Activated naive CD8-positive, alpha-beta T cell treated with anti-CD3 and anti-CD28 coated beads, Interleukin-2, amount 50 U/mL, for 24 hours (primary cell): ENCODE measurements at places on chromosomes 6 and 20.
A peak's percentile ranks its signal among the peaks of the same experiment; 100 is the strongest.

DNA sequence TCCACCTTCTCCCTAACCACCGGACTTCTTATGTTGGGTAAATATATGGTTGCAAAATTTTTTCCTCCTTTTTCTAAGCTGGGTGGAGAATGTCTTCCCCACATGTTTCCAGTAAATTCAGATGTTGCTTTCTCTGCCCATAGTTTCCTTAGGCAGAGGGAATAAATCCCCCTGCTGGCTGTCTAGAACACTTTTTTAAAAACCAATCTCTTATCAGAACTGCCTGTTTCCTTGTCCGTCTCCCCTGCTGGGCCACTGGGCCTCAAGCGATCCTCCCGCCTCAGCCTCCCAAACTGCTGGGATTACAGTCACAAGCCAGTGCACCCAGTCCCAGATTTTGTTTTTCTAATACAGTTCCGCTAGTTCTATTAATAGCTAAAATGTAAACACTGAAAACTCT is 9.9 kb upstream of the WFDC2 start:
- no peak for DNase-seq

GRCh38 chr20:10696650-10697049 is 22.9 kb upstream of the JAG1 start:
- DNase-seq = peak; percentile 17

DNA sequence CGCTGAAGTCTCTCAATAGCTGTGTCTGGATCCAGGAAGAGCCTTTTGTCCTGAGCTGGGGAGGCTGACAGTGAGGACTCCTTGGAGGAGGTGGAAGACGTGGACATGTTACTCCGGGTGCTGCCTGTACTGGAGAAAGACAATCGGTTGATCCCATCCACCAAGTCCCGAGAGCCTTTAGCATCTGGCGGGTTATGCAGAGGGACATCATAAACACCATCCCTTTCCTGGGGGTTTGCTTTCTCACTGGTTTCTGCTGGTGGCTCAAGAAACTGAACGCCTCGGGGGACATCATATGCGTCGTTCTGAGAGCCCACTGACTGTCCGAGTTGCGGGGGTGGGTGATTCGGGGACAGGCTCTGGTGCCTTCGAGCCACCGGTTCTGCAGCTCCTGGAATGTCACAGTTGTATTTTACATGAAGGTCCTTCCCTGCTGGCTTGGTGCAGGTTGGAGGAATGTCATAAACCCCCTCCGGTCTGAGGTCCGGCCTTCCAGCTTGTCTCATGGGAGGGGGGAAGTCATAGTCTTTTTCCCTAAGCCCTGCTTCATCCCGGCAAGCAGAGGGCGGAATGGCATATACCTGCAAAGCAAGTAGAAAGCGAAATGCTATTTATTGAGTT is 41.7 kb downstream of the NEDD9 start:
- DNase-seq = no peak

- no peak for DNase-seq
Observed at GRCh38 chr20:33839591-33839990, 28.4 kb downstream of the CHMP4B start.

GRCh38 chr6:20314866-20315845 is 86.5 kb upstream of the E2F3 start:
- no peak for DNase-seq

GRCh38 chr6:170416303-170416702 is 109.7 kb downstream of the FAM120B start:
- no peak for DNase-seq

DNA sequence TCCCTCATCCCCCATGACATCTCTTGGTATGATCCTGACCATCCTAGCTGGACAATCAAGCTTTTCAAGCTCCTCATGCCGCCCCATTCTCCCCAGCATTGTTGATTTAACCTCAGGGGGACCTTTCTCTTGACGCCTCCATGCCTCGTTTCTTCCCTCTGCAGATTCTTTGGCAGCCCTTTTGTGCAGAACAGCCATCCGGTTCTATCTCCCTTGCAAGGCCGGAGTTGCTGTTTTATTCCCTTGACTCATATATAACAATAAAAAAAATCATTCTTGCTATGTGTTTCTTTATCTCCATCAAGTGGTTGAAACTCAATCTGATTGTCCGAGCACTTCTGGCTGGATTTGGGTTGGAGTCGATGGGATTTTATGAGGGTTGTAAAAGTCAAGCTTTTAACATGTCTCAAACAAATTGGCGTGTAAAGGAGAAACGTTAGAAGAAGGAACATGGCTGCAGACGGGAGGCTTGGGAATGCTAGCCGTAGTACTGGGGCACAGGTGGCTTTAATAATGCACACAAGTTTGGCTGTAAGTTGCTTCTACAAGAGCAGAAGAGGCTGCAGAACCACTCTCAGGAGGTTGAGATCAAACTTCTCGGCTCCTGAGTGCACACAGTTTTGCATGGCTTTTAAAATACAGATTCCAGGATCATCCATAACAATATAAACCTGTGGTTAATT is 3.9 kb upstream of the SULF2 start:
- no peak for DNase-seq

GRCh38 chr6:30020626-30021025 is 40.4 kb upstream of the POLR1H start:
- no peak for DNase-seq

DNA sequence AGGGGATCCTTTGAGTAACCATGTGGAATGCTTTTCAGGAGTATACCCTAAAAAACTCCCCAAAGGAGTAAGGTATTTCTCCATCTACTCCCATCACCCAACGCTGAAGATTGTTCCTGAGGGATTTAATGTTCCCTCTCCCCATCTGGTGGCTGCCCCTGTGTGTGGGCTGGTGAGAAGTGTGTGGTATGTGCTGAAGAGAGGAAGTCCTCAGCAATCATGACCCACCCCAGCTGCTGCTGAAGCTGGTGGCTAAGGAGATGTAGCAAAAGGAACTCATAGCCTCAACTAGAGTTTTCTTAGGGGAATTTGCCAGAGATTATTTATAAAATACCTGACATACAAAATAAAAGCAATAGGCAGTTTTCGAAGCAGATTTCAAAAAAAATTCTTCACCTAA is 114.3 kb upstream of the JAG1 start:
- DNase-seq = no peak

- DNase-seq = no peak
Observed at GRCh38 chr6:49155316-49155715, 307.7 kb downstream of the MMUT start.

- DNase-seq = no peak
Observed at GRCh38 chr20:20759132-20759531, 46.7 kb upstream of the RALGAPA2 start.

DNA sequence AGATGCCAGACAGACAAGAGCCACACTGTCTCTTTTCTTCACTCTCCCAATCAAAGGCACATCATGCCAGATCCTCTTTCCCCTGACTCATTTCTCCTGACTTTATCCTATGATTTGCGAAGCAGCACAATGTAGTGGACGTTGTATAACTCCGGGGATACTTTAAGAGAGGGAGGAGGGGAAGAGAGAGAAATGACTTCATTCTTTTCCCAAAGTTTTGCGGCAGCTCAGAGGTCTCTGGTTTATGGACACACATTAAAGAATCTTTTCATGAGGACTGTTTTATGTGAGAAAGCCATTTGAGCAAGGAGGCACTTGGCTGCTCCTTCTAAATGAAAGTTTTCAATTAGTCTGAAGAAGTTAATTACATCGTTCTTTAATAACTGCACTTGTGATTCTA is 75.1 kb upstream of the MC3R start:
- no peak for DNase-seq

GRCh38 chr6:138805016-138805765 is 9.3 kb downstream of the ECT2L start:
- no peak for DNase-seq

GRCh38 chr6:168990019-168990751 is 263.5 kb downstream of the THBS2 start:
- no peak for DNase-seq

DNA sequence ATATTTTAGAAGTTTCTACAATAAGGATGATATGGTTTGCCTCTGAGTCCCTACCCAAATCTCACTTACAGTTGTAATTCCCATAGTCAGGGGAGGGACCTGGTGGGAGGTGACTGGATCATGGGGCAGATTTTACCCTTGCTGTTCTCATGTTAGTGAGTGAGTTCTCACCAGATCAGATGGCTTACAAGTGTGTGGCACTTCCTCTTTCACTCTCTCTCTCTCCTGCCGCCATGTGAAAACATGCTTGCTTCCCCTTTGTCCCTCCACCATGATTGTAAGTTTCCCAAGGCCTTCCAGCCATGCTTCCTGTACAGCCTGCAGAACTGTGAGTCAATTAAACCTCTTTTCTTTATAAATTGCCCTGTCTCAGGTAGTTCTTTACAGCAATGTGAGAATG is 527.5 kb upstream of the ID4 start:
- DNase-seq = no peak

- DNase-seq = no peak
Observed at GRCh38 chr6:1695546-1696462, 86.1 kb downstream of the FOXC1 start.
